Testis (tissue), 5 donors: ENCODE measurements at places on chromosomes 2 and 18. TPM values are rescaled to one million over a fixed set of nuclear protein-coding genes. Genes with fewer than 3 reads are reported as not detected.

Gene MARCHF4
- 0.16 TPM for total RNA-seq

Gene GPBAR1
- 1.5 TPM for total RNA-seq

Gene ERCC3
- total RNA-seq, result 78.2 TPM

Gene CCDC195
- total RNA-seq, result not detected

Gene RAB6C
- total RNA-seq, result 1.9 TPM

Gene VAMP5
- 4.9 TPM for total RNA-seq

Gene PLGLB1
- 0.37 TPM for total RNA-seq

DNA sequence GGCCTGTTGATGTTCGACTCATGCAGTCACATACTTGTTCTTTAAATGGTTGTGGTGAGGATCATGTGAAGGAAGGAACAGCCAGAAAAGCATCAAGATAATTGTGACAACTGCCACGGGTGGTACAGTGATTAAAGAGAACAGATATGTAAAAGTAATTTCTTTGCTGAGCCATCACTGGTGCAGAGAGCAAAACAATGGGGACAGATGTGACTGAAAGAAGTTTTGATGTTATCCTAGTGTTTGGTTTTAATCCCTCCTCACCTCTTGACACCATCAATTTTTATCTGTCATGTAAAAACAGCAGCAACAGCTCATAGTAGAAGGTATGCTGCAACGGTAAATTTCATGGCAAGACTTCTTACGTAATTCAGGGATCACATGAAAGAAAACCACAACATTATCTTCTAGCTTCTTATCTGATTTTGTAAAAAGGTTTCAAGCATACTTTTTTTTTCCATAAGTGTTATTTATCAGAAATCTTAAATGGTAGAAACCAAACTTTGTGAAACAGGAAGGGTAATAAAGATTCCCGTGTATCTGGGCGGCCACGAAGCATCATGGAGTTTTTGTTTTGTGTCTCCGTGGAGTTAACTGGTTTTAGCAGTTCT lies 65.2 kb downstream of the PLCL1 start:
- no peak for DNase-seq

DNA sequence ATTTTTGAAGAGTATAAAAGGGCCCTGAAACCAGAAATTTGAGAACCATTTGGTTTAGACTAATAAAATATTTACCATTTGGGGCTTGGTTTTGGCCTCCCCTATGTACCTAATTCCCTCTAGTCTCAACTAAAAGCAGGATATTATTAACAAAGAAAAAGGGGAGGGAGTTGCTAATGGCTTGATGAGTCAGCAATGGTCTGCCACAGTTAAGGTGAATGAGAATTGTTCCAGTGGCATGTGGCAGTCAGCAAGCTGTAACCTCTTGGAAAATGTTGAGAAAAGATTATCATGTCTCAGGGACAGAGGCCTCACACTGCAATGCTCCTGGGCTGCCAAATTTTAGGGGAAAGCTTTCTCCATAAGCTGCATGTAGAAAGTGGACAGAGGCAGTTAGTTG lies 20.1 kb upstream of the SLC39A10 start:
- no peak for DNase-seq

- DNase-seq, result no peak
Observed at GRCh38 chr2:43541165-43541564, 54.7 kb downstream of the THADA start.

GRCh38 chr2:57981083-57981768 lies 65.4 kb upstream of the VRK2 start:
- no peak for DNase-seq

- no peak for DNase-seq
Observed at GRCh38 chr2:223545830-223546229, 56.3 kb downstream of the SCG2 start.

- DNase-seq, result no peak
Observed at GRCh38 chr2:47097563-47097962, 57.5 kb downstream of the STPG4 start.

DNA sequence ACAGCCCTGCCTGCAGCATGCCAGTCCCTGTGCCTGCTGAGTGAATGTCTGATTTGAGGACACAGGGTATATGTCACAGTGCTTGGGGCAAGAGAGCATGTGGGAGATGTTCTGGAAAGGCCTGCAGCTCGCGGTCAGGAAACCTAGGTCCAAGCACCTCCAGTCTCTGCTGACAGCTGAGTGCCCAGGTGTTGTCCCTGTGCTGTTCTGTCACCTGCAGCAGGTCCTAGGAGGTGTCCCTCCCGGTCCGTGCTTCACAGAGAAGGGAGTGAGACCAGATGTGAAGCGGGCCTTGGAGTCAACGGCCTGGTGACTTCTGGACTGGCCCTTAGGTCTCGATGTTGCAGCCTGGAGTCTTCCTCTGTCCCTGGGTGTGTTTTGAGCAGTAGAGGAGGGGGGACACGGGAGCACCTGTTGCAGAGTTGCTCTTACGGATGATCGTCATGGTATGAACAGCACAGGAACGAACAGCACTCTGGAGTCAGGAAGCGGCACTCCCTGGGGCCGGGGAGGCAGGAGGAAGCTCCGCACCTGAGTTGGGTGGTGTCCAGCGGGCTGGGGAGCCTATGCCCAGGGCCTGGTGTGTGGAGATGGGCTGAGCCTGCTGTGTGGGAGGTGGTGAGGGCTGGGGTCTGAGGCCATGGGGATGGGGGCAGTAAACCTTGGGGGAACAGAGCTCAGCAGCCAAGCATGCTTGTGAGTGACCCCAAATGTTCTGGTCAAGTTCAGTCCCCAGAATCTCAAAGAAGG lies 21.6 kb upstream of the ARHGEF4 start:
- no peak for DNase-seq

GRCh38 chr2:105072039-105072438 lies 34.2 kb downstream of the MRPS9 start:
- no peak for DNase-seq

DNA sequence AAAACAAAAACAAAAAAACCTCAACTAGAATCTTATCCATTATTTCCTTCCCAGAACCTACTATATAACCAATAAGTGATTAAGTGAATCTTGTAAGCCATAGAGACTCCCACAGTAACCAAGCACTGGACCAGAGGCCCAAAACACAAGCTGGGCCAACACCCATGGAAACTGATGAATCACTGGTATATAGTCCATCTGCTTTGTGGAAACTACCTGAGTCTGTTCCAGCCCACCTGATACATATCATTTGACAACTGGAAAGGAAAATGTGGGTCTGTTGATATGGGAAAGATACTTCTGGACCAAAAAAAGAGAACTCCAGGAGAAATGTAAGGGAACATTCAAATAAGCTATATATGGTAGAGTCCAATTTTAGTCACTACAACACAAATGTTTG lies 252.8 kb downstream of the MREG start:
- no peak for DNase-seq

DNA sequence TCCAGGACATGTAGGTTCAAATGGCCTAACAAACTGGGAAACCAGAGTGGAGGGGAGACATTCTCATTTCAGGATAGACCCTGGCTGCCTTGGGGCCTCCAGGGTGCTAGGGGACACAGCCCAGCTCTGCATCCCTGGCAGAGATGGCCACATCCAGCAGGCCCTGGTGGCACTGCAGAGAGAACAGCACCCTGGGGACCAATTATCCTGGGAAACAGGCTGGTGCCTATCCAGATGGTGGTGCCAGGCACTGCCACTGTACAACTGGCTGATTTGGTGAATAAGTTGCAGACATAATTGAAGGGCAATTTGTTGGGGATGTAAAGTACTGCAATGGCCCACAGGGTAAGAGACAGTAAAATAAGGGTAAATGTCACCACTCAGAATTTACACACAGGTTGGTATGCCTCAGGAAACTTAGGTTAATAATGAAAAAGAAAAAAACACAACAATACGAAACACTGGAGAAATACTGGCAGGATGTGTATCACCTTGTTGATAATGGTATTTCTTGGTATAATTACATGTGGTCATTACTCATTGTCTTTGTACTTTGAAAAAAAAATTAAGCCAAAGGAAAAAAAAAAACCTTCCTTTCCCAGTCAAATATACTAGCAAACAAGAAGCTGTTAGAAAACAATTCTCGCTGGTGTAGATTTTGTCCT lies 12.8 kb upstream of the SFTPB start:
- DNase-seq, result peak; percentile 12

- no peak for DNase-seq
Observed at GRCh38 chr2:227098162-227098515, 65.9 kb downstream of the COL4A4 start.

- DNase-seq, result peak; percentile 60
Observed at GRCh38 chr2:36380624-36381481, 25.3 kb downstream of the CRIM1 start.

- no peak for DNase-seq
Observed at GRCh38 chr2:66233981-66234380, 200.9 kb upstream of the MEIS1 start.
